Activated T-helper 2 cell treated with anti-CD3 and anti-CD28 coated beads, Interferon-gamma antibody, Interleukin-2, Interleukin-4, amounts not matched to agents 10 μg/mL and 5 μg/mL and 100 μg/mL, durations not matched to agents 14 hours and 24 hours and 36 hours (primary cell): ENCODE measurements at places on chromosomes 3 and 15. TPM values are rescaled to one million over a fixed set of nuclear protein-coding genes. Genes with fewer than 3 reads are reported as not detected.

DNA sequence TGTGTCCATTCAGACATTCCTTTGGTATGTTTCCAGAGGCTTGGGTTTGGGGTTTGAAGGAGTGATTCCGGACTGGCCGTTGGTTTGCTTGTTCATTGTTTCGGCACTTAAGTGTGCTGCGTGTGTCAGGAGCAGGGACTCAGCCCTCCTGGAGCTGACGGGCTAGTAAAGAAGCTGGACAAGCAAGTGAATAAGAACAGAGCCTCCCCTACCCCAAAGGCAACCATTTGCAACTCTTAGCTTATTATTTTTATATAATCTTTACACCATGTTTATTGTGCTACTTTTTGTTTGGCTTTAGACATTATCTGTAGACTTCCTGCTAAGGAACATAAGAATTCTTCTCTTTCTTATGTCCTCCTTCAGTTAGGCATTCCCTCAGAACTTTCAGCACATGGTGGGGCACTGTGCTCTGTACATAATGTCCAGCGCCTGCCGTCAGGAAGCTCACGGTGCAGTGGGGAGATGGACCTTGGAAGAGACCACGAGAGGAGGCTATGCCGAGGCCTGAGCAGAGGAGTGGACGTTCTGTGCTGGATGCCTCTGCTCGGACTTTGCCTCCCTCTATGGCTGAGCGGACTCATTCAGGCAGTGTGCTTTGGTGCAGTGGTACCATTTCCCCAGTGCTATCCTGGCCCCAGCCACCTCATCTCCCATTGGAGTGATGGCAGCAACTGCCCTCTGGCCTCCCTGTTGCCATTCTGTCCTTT lies 65.4 kb downstream of the EEFSEC start:
- DNase-seq, result no peak

- DNase-seq, result no peak
Measured at GRCh38 chr3:153232851-153233271, 70.8 kb downstream of the RAP2B start.

The SLC6A11 gene
- total RNA-seq, result not detected in 2 replicates

- DNase-seq, result no peak
Measured at GRCh38 chr15:23690015-23690414, 2.9 kb upstream of the NDN start.

The IL16 gene
- 42.3 and 42.8 TPM in 2 replicates for total RNA-seq

DNA sequence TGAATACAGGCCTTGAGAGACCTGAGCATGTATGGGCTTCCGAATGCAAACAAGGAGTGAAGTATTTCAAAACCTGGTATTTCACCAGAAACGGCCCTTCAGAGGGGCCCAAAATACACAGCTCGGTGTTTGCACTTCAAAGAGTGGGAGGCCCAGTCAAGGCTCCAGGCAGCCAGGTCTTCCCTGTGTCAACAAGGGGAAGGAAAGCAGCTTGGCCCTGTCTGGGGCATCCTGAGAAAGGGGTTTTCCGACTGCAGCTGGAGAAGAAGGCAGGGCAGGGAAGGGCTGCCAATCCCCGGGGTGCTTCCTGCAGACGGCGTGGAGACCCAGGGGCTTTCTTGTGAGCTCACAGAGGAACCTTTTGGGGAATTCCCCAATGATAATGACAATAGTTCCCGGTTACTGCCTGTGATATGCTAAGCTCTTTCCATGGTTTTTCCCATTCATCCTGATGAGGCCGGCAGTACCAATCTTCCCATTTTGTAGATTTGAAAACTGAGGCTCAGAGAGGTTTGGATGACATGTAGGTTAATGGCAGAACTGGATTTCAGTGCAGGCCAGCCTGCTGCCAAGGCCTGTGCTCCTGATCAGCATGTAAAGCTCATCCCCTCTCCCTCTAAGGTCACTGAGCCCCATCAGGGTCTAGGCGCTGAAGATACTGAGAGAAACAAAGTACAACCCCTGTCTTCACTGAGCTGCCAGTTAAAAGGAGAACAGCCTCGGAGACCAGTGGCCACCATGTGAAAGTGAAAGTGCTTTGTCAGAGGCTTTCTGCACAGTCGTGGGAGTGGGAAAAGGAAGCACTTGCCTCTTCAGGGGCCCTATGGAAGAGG lies 43.0 kb upstream of the TLE3 start:
- DNase-seq, result no peak

DNA sequence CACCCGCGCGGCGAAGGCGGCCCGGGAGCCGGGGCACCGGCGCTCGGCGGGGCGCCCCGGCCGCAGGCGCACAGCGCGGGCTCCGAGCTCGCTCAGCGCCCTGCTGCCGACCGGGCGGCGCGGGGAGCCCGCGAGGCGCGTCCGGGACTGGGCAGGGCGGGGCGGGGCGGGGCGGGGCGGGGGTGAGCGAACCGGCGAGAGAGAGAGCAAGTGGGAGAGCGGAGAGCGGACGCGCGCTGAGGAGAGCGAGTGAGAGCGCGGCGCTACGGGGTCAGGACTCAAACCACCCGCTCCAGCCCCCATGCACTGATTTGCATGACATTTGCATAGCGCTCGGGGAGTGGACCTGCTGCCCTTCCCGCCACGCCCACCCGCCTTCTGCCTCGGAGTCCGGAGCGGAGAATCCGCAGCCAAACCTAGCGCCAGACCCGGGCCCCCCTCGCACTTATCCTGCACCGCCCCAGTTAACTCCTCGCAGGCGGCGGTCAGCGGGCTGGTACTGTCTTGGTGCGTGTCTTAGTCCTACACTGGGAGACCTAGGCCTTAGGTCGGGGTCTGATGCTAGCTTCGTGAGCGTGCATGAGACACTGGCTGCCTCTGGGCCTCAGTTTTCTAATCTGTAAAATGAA lies at the start of gene MYLK:
MYLK (minus strand) TSS at position 130 of the 629 bp plus-strand sequence. CDS start 90,491 bp downstream, outside the sequence.
- DNase-seq, result peak; percentile 56

The MYO5C gene
- total RNA-seq, result 0.32 and 0.64 TPM in 2 replicates

GRCh38 chr3:156293566-156293965 lies 173.2 kb downstream of the KCNAB1 start:
- DNase-seq, result no peak

- DNase-seq, result no peak
Measured at GRCh38 chr3:60219501-60219900, 1031.8 kb downstream of the FHIT start.

The OR5K2 gene
- not detected in 2 replicates for total RNA-seq

GRCh38 chr3:134355416-134355815 lies 18.8 kb downstream of the AMOTL2 start:
- DNase-seq, result no peak
